ENCODE measurements at places on chromosomes 11 and 22. TPM values are rescaled to one million over a fixed set of nuclear protein-coding genes. Genes with fewer than 3 reads are reported as not detected.

Gene LRRC74B
- not detected for total RNA-seq

Gene WNT11
- 3.0 TPM for total RNA-seq

Gene FGF3
- total RNA-seq = not detected

Gene LDHAL6A
- total RNA-seq = 0.59 TPM

Gene BAIAP2L2
- total RNA-seq = 5.6 TPM

Gene C11orf87
- 0.31 TPM for total RNA-seq

Gene HORMAD2
- total RNA-seq = not detected

Gene CHADL
- total RNA-seq = 1.6 TPM

Gene WBP2NL
- 0.14 TPM for total RNA-seq

DNA sequence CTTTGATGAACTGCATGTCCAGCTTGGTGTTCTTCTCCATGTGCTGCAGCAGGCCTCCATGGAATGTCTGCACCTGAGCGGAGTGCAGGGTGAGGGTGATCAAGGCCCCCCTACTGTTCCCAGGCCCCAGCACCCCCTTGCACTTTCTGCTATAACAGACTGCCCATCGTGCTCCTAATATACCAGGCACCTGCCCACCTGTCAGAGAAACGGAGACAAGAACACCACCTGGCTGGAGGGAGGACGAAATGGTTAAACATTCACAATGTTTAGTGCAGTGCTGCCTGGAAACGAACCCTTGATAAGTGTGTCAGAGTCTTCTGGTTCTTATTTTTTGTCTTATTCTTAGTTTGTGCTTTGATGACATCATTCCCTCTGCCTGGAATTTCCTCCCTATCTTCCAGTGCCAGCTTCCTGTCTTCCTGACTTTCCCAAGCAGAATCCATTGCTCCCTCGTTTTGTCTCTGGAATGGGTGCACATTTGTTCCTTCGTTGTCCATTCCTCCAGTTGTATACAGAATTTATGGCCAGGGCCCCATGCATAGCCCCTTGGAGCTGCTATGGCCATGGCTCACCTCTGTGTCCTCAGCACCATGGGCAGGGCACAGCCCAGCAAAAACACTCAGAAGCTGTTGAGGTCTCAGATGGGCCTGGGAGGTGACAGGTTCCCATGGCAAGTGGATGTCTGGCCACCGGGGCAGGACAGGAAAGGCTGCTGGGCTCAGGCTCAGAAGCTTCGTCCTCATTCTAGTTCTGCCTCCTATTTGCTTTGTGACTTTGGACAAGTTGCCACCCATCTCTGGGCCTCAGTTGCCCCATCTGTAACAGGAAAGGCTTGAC is 11.9 kb downstream of the BAIAP2L2 start:
- no peak overlapping the region for H3K27ac ChIP-seq
- no peaks in the 10 kb centered on the region for H3K36me3 ChIP-seq
- no peaks in the 10 kb centered on the region for H3K27me3 ChIP-seq
- DNase-seq = no peak
- 0 out of 2 replicates have a peak overlapping the region, but pooled peaks have one; percentile 64 for H3K4me3 ChIP-seq

DNA sequence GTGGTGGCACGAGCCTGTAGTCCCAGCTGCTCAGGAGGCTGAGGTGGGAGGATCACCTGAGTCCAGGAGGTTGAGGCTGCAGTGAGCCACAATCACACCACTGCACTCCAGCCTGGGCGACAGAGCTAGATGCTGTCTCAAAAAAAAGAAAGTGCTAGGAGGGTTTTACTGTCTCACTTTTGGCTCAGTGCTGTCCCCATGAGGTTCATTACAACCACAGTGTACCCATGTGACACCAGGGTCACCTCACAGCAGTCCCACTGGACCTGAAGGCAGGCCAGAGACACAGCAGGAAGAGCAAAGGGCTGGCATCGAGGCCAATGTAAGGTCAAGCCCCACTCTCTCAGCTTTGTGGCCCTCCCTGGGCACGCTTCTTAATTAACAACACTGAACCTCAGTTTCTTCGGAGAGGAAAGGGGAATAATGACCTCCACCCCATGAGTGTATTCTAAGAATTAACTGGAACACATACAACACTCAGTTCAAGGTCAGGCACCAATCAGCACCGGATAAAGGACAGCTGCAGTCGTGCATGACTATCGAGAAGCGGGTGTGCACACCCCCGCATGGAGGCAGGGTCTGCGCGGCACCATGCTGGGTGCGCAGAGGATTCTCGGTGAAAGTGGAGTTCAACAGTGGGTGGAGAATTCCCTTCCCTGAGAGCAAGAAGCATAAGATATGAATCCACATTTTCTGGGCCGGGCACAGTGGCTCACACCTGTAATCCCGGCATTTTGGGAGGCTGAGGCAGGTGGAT is 30.9 kb upstream of the BAIAP2L2 start:
- no peaks in the 10 kb centered on the region for H3K36me3 ChIP-seq
- no peaks in the 10 kb centered on the region for H3K4me1 ChIP-seq
- no peak for DNase-seq
- H3K4me3 ChIP-seq = no peak overlapping the region
- no peak overlapping the region for H3K27ac ChIP-seq

DNA sequence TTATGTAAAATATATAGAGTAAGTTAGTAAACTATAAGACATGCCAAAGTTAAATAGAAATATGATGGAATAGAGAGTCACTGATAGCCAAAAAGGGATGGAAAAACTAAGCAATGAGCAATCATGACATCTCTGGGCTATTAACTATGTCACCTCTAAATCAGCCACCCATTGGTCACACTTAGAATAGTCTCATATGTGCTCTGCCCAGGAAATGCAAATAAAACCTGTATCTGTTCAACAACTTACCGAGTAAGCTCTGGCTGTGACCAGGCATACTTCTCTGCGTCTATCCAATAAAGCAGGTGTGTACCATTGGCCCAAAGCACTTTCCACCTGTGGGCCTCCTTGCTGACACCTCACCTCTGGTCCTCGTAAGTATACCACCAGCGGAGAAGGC is 1.6 kb upstream of the ARL14EP start:
- H3K4me3 ChIP-seq = no peak overlapping the region
- H3K27ac ChIP-seq = no peak overlapping the region
- H3K4me1 ChIP-seq = peaks cover 15% of the 10 kb centered on the region
- no peaks in the 10 kb centered on the region for H3K36me3 ChIP-seq
- DNase-seq = no peak
- no peaks in the 10 kb centered on the region for H3K27me3 ChIP-seq

DNA sequence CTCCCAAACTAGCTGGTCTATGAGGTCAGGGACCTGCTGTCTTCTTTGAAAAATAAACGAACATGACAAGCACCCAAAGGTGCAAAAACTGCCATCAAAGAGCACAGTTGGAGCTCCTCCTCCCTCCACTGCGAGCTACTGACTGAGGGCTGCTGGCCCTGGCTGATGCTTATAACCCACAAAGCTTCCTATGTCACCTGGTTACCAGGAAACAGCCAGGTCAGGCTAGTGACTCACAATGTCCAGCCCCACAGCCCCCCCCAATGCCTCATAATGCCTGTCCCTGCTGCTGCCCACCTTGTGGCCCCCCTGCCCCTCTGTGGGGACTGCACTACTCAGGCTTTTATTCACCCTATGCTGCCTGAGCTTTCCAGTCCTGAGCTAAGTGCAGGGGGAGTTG is at the start of gene DRICH1:
Gene DRICH1 (minus strand): TSS at position 144 of the 400 bp plus-strand sequence. CDS start 298 bp downstream, outside the sequence.
- H3K27me3 ChIP-seq = no peaks in the 10 kb centered on the region
- no peak within 1 kb of the TSS for H3K4me3 ChIP-seq
- no peaks in the 10 kb centered on the region for H3K36me3 ChIP-seq
- no peak within 1 kb of the TSS for H3K27ac ChIP-seq
- no peaks in the 10 kb centered on the region for H3K4me1 ChIP-seq

DNA sequence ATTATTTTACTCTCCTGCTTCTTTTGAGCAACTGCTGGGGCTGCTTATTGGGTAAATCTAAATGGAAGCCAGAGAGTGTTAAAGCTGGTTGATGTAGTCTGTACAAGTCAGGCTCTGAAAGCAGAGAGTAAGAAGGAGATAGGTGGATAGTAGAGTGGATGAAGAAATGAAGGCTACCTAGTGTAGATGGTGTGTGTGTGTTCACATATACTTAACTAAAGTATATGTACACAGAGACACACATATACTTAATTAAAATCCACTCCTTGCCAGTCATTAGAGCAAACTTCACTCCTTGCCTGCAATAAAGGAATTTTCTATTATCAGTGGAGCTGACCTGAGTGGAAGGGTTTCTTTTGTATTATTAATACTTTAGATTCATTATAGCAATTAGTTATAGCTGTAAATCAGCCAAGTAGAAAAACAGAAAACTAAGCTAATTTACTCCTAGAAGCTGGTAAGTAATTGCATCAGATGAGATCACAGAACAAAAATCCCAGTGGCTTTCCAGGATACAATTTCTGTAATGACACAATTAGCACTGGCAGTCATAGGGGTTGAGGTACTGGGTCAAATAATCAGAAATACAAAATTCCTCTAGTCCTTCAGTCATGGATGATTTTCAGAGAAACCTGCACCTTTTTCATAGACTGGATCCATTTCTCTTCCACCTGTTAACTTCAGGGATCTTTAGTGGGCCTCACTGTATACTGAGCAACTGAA is 40.7 kb upstream of the CCDC179 start:
- no peaks in the 10 kb centered on the region for H3K27me3 ChIP-seq
- no peaks in the 10 kb centered on the region for H3K36me3 ChIP-seq
- H3K4me3 ChIP-seq = no peak overlapping the region
- H3K27ac ChIP-seq = no peak overlapping the region

GRCh38 chr11:23398052-23398451 is 537.8 kb upstream of the CCDC179 start:
- no peaks in the 10 kb centered on the region for H3K4me1 ChIP-seq
- no peaks in the 10 kb centered on the region for H3K27me3 ChIP-seq
- no peak for DNase-seq
- H3K27ac ChIP-seq = no peak overlapping the region

GRCh38 chr11:17606233-17607082 is 59.4 kb downstream of the OTOG start:
- no peaks in the 10 kb centered on the region for H3K36me3 ChIP-seq
- H3K4me1 ChIP-seq = no peaks in the 10 kb centered on the region
- no peak overlapping the region for H3K4me3 ChIP-seq
- DNase-seq = no peak

DNA sequence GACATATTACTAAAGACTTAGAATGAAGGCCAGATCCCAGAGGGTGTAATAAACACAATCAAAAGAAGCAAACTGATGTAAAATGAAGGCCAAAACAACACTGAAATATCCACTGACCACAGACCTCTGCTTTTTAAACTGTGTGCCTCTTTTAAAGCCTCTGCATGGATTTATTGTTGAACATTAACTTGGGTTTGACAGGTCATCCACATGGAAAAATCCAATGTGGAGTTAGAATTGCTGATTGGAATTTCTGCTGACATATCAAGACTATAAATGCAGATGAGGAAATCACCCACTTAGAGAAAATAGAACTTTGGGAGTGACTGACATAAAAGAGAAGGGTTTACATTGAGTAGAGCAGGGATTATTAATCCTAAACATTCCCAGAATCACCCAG is 853.9 kb upstream of the RAG2 start:
- H3K27ac ChIP-seq = no peak overlapping the region
- no peak for DNase-seq
- H3K36me3 ChIP-seq = no peaks in the 10 kb centered on the region
- no peak overlapping the region for H3K4me3 ChIP-seq
- no peaks in the 10 kb centered on the region for H3K4me1 ChIP-seq

- no peak overlapping the region for H3K27ac ChIP-seq
- DNase-seq = no peak
- no peaks in the 10 kb centered on the region for H3K4me1 ChIP-seq
- H3K4me3 ChIP-seq = no peak overlapping the region
These were observed 109.8 kb downstream of the GGTLC2 start for GRCh38 chr22:22754268-22754657.

DNA sequence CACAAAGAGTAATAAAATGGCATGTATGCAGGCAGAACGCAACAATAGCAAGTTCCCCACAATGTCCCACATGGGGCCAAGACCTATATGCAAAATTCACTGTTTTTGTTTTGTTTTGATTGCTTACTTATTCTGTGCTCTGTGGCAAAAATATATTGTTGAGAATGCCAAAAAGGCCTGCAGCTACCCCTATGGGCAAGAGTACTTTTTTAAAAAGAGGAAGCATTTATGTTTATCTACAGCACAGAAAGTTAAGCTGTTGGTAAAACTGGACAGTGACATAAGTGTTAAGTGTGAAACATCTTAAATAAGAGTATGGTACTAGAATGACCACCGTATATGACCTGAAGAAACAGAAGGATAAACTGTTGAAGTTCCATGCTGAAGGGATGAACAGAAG is 301.9 kb upstream of the ZC3H12C start:
- no peak overlapping the region for H3K4me3 ChIP-seq
- no peaks in the 10 kb centered on the region for H3K27me3 ChIP-seq
- no peaks in the 10 kb centered on the region for H3K4me1 ChIP-seq
- no peak overlapping the region for H3K27ac ChIP-seq
- DNase-seq = no peak
- H3K36me3 ChIP-seq = no peaks in the 10 kb centered on the region

DNA sequence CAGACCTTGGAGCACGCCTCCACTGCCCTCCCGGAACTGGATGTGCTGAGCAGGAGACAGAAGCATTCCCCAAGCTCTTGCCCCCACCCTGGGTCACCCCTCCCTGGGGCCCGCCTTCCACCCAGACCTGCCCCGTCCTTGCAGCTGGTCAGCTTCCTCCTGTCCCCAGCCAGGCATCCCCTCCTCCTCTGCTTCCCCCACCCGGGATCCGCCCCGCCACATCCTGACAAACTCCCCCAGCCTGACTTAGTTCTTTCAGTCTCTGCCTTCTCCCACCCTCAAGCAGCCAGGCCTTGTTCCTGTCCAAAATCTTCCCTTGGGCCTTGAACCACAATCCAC is 1.1 kb upstream of the PLXNB2 start:
- H3K4me3 ChIP-seq = no peak overlapping the region
- H3K4me1 ChIP-seq = peaks cover 19% of the 10 kb centered on the region
- H3K27me3 ChIP-seq = peaks cover 11% of the 10 kb centered on the region
- H3K27ac ChIP-seq = 0 out of 2 replicates have a peak overlapping the region, but pooled peaks have one; percentile 66
- no peaks in the 10 kb centered on the region for H3K36me3 ChIP-seq
- DNase-seq = no peak

DNA sequence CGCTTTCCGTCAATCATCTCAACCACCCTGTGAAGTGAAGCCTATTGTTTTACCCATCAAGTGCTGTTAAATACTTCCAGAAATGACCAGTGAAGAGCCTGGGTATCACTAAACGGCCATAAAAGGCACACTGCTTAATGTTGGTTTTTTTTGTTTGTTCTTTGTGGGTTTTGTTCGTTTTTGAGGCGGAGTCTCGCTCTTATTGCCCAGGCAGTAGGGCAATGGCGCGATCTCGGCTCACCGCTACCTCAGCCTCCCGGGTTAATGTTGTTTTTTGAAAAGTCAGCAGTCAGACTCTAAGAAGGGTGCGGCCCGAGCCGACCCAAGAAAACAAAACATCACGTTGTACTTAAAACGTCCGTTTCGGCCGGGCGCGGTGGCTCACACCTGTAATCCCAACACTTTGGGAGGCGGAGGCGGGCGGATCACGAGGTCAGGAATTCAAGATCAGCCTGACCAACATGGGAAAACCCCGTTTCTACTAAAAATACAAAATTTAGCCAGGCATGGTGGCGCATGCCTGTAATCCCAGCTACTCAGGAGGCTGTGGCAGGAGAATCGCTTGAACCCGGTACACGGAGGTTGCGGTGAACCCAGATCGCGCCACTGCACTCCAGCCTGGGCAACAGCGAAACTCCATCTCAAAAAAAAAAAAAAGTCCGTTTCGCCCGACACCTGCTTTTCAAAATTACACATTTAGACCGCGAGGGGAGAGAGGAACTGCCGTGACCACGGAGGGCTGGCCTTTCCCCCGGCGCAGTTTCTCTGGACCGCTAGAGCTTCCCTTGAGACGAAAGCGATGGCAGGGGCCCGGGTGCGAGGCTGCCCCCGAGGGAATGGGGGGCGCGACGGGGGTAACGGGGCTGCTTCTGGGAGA is 714 bp downstream of the CD59 start:
- no peaks in the 10 kb centered on the region for H3K36me3 ChIP-seq
- H3K4me3 ChIP-seq = peak overlapping the region; percentile 98
- peaks cover 21% of the 10 kb centered on the region for H3K4me1 ChIP-seq
- DNase-seq = peak; percentile 52
- H3K27ac ChIP-seq = peak overlapping the region; percentile 26
- H3K27me3 ChIP-seq = peaks cover 15% of the 10 kb centered on the region

Data from GM23338 (cell line).